ENCODE measurements at places on chromosomes 11 and 22.

- no peak for DNase-seq
These were observed 85.6 kb upstream of the GRIA4 start for GRCh38 chr11:105524286-105524685.

DNA sequence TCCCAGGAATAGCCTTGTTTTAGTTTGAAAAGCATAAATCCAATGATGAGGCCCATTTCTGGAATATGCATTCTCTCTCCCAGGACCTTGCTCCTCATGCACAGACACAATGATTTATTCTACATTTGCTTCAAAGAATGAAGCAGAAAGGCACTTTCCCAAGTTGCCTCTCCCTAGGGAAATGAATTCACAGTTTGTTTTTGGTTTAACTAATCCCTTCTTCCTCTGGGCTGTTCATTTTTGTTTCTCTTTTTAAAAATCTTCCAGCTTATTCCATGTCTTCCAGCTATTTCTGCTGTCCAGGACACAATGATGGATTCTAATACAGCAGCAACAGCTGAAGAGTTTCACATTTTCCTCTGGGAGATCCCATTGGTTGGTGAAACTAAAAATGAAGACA lies 1529.2 kb upstream of the TENM4 start:
- no peak for DNase-seq

DNA sequence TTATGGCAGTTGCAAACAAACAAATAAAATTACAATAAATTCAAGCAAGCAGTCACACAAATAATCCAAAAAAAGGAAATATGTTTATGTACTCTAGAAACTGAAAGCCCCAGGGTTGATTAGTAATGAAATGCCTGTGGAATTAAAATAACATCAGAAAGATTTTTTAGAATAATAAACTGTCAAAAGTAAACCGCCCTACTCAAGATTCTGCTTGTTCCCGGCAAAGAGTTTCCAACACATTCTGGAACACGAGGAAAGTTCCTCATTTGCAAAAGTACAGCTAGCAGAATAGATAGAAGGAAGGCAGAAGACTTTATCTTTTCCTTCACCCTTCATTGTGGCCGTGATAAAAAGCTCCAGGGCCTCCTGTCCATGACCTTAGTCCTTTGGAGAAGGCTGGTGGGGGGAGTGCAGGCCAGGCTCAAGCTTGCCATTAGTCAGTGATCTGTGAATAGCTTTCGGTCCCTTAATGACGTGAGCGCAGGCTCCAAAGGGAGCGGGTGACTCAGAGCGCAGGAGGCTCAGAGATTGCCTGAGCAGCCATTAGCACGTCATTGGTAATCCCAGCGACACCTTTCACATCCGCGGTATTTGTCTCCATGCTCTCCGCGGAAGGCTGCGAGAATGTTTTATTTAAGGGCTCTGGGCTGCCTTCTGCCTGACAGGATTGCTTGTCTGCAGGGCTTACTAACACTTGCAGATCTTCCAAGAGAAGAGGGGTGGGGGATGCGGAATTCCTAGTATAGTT lies 458.3 kb downstream of the METTL15 start:
- peak; percentile 4 for DNase-seq

- no peak for DNase-seq
These were observed 73.3 kb upstream of the WNT11 start for GRCh38 chr11:76279646-76280045.

DNA sequence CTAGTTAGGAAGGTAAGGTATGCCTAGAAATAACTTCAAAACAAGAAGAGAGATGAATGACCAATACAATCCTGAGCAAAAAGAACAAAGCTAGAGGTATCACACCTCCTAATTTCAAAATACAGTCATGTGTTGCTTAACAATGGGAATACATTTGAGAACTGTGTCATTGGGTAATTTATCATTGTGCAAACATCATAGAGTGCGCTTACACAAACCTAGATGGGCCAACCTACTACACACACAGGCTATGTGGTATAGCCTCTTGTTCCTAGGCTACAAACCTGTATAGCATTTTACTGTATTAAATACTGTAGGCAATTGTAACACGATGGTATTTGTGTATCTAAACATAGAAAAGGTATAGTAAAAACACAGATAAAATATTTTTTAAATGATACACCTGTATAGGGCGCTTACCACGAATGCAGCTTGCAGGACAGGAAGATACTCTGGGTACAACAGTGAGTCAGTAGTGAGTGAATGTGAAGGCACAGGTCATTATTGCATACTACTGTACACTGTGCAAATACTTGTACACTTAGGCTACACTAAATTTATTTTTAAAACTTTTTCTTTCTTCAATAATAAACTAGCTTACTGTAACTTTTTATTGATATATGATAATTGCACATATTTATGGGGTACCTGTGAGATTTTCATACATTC lies 48.2 kb downstream of the STK33 start:
- DNase-seq: no peak

GRCh38 chr22:35834061-35834460 lies 116.4 kb downstream of the APOL5 start:
- no peak for DNase-seq

DNA sequence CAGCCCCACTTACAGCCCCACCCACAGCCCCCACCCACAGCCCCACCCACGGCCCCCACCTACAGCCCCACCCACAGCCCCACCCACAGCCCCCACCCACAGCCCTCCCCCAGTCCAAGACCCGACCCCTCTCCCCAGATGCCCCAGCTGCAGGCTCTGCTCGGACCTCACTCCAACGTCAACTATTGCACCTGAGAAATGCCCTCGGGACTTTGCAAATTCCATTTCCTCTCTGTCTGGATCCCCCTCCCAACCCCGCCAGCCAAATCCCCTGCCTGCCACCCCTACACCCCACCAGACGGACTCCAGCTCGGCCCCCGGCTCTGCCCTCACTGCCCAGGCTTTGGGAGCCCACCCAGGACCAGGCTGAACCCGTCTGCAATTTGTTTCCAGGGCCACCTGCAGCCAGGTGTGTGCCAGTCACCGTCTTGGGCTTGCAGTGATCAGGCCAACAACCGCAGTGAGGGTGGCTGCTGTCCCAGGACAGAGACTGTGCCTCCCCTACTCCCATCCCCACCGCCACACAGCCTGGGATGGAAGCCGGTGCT lies 662.8 kb downstream of the BRD1 start:
- DNase-seq: no peak

DNA sequence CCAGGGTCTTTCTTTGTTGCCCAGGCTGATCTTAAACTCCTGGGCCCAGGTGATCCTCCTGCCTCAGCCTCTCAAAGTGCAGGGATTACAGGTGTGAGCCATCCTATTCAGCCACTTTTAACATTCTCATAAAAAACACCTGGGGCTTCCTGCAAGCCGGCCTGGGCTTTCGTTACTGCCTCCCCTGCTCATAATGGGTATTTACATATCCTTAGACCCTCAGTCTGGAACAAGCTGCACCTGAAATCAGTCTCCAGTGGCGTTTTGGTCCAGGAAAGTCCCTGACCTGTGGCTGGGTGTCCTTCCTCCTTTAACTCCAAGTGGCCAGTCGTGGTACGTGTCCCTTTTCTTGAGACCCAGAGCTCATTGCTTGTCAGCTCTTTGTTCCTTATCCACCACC lies 320.7 kb downstream of the TMEM135 start:
- DNase-seq: no peak

DNA sequence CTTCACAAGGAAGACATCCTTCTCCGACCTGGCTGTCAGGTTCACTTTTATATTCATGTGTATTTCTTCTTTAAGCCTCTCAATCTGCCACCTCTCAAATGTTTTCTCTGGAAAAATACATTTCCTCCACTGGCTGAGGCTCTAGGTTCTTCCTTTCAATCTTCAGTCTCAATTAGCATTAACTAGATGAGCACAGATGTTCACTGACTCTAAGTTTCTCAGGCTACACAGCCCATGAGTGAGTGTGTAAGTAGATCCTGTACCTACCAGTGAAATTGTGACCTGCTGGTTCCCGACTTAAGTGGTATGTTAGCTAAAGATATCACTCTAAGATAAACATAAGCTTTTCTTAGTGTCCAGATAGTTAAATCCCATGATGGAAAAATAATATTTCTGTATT lies 206.9 kb downstream of the ADAMTS15 start:
- no peak for DNase-seq

DNA sequence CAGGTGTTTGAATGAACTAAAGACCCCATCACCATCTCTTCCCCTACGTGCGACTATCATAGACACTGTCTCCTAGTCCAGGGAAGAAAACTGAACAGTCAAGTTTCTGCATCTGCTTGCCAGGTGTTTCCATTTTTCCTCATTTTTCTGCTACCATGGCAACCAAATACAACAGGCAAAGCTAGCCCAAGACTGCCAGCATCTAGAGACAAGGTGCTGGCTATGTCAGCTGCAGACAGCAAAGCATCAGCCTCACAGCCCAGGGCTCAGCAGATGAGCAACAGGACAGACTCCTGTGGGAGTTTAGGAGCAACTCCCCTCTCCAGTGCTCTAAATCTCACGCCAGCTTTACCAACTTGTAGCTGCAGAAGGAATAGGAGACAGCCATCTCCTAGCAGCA lies 124.3 kb downstream of the C11orf58 start:
- DNase-seq: no peak

DNA sequence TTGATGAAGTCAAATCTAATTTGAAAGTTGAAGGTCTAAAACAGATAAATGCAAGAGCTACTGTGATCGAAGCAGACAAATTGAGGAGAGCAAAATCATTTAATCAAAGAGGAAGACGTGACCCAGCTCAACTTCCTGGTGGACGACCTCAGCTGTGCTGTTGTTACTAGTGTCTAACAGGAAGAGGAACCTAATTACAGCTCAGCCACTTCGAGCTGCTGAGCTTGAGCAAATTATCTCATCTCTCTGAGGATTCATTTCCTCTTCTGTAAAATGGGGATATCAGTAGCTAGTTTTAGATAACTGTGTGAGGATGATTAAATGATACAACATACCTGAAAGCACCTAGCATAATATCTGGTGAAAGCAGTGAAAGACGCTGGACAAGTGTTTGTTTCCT lies 48.6 kb upstream of the OLFML1 start:
- no peak for DNase-seq

- DNase-seq: peak; percentile 84
These were observed 29.3 kb downstream of the CELF1 start for GRCh38 chr11:47523490-47524225.

- no peak for DNase-seq
These were observed 388.2 kb upstream of the LUZP2 start for GRCh38 chr11:24108609-24109008.

DNA sequence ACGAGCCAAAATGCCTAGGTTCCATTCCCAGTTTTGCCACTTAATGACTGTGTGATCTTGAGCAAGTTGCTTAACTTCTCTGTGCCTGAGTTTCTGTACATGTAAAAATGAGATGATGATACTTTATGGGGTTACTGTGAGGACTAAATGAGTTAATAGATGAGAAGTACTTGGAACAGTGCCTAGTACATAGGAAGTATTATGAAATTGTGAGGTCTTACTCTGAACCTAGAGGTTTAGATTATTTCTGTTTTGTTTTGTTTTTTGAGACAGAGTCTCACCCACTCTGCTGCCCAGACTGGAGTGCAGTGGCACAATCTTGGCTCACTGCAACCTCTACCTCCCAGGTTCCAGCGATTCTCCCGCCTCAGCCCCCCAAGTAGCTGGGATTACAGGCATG lies 227.0 kb upstream of the POU2AF2 start:
- DNase-seq: no peak

DNA sequence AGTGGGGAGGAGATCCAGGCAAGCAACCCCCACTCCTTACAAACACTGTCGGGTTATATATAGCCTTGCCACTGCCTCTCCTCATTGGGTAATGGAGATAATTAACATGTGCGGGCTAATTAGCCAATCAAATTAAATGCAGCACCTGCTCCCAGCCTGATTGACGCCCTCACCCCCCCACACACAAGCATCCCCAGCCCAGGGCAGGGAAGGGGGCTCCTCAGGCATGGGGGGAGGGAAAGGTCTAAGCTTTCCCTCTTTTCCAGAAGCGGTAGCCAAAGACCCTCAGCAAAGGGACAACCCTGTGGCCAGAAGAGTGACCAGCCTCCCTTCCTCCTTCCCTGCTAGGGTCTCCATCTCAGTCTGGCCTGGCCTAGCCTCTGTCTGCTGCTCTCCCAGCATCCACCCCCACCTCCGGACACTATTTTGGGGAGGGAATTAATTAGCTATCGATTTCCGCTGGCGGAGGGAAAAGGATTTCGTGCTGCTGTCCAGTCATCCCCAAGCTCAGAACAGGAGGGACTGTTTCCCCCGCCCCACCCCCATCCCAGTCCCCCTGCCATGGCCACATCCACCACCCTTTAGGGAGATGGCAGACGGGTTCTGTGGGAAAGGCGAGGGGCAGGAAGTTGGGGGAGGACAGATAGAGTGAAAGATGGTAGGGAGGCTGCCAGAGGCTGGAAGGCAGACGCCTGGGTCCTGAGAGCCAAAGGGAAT lies 7.1 kb downstream of the NRXN2 start:
- no peak for DNase-seq

DNA sequence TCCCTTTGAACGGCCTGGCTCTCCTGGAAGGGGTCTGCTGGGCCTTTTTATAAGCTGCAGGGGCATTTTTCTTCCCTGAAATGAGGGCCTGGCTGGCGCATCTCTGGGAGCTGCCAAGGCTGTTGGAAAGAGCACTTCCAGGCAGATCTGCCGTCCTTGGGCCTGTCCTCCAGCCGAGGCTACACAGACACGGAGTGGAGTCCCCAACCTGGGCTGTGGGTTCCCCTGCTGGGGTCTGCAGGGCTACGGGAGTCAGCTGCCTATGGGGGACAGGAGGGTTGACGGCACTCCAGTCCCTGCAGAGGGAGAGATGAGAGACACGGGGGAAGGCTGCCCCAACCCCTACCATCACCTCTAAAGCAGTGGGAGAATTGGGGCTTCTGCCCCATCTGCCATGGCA lies 606.6 kb downstream of the TBC1D22A start:
- DNase-seq: no peak

- DNase-seq: peak; percentile 67
These were observed 13.2 kb upstream of the OR4C12 start for GRCh38 chr11:49995565-49995964.

DNA sequence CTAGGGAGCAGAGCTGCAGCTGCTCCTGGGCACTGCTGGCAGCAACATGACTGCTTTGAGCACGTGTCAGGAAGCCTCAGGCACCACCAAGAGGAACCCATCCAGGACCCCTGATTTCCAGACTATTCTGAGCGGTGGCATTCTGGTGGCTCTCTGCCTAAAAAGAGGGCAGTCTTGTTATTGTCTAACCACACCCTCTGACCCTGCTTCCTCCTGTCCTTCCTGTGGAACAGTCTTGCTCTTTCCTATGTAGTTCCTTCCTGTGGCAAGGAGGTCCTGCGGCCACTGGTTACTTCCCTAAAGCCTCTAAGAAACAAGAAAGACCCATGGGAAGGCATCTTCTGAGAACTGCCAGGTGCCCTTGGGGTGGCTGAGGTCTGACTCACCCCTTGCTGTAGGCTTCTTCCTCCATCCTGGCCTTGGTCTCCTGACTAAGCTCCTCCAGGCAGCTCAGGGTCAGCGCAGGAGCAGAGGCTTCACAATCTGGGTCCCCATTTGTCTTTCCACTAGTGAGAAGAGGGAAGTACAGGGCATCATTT lies 13.1 kb upstream of the LYVE1 start:
- DNase-seq: no peak

DNA sequence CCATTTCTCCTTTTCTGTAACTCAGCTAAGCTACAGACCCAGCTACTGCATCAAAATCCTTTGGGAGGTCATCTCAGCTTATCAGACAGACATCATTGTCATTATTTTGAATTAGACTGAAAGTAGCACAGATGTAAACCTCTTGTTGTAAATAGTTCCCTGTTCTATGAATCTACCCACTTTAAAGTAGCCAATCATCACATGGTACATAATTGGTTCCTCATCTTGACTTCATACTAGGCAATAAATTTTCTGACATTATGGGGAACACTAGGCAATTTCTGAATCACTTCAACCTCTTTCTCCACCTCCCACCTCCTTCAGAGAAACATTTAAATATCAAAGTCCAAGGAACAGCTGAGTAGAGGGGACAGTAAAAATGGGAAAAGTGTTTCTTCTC lies 47.9 kb downstream of the MPPED2 start:
- no peak for DNase-seq
